ENCODE measurements at places on chromosomes 16 and 17.

- no peak for DNase-seq
Measured at GRCh38 chr17:19551591-19552148, 18.0 kb downstream of the SLC47A1 start.

DNA sequence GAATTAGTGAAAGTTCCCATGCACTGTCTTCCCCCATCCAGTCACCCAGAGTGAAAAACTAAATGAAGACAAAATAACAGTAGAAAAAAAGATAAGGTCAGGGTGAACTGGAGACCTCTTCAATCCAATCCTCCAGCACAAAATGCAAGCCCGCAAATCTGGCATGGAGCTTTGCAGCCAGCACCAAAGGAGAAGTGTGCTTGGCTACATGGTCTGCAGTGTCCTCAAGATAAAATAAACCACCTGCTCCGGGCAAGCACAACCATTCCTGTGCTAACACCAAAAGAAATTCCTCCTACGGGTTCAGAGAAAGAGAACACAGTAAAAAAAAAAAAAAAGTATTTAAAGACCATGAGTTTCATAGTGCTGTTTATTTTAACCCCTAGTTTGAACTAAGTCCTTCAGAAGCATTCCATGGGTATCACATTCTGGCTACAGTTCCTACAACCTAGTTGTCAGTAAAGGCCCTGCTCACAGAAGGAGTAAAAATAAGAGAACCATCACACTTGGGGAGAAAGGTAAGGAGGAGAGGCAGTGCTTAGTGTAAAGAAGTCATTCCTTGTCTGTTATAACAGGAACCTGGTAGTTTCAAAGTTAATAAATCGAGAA is 109.1 kb downstream of the GAS7 start:
- no peak for DNase-seq

GRCh38 chr17:69012895-69013805 is 47.6 kb downstream of the ABCA9 start:
- no peak for DNase-seq

GRCh38 chr16:50696126-50696525 is 2.7 kb downstream of the NOD2 start:
- no peak for DNase-seq

DNA sequence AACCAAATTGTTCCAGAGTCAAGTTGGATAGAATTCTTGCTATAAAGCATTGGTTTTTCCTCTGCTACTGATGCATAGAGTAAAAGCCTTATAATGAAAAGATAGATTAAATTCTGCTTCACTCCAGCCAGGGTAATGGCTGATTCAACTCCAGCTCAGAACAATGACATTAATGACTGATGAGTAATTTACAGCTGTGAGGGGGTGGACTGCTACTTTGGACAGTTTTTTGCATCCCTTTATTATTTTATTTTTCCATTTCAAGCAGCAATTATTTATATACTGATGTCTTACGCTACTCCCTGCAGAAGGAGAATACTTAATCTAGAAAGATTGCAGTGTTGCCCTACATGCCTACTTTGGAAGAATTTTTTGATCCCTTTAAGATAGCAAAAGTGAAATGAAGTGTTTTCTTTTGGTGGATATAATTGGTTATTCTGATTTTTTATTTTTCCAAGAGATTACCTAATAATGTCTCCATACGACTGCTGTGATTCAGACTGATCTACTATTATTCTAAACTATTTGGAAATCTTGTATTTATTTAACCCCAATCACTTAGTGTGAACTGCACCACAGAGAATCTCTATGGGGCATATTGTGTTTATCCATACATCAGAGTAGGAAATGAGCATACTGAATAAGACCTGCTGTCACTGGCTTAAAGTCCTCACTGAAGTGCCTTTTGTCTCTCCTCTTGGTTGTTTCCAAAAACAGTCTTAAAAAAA is 149.5 kb downstream of the TRIM37 start:
- no peak for DNase-seq

DNA sequence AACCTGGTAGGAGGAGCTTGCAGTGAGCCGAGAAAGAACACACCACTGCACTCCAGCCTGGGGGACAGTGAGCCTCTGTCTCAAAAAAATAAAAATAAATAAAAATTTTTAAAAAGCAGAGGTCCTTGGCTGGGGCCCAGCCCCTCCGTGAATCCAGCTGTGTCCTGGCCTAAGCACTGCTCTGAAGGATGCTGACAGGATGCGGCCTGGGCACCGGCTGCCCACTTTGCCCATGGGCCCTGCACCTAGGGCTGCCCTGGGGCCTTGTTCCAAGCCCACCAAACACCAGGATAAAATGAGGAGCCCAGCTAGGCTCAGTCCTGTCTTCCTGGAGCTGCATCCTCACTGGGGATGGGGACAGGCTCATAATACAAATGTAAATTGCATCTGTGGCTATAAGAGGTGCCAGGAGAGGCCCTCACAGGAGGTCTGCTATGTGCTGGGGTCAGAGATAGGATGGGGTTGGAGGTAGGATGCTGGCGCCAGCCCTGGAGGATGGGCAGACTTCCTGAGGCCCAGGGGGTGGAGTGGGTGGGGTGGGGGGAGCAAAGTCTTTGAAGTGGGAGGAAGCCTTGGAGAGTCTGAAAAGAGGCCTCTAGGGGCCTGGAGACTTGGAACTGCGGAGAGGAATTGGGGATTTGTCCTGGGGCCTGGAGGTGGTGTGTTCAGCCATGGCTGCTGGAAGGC is 6.2 kb downstream of the C16orf89 start:
- no peak for DNase-seq

- DNase-seq = no peak
Measured at GRCh38 chr17:78415821-78416711, 37.6 kb downstream of the PGS1 start.

- DNase-seq = no peak
Measured at GRCh38 chr17:15509095-15509494, 41.7 kb upstream of the CDRT4 start.

DNA sequence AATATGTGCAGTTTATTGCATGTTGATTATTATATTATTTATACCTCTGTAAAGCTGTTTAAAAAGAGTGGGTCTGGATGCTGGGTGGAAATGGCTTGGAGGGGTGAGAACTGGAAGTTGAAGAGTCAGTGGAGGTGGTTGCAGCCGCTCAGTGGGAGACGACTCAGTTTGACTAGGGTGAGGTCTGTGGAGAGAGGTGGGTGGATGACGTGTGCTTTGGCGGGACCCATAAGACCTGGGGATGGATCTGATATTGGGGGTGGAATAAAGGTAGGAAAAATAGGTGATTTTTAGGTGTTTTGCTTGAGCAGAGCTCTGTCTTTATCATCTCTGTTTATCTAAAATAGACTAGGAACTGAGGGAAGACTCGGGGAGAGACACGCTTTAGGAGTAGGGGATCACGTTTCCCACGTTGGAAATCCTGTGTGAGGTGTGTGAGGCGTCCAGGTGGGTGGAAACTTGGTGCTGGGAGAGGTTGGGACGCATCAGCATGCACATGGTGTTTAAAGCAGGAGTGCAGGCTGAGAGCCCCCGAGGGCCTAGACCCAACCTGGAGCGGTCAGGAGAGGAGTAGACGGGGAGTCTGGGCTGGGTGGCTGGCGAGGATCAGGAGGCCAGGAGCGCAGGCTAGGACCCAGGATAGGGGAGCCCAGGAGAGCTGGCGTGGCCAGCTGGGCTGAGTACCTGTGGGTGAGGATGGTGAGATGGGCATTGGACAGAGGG is 17.2 kb downstream of the NT5M start:
- no peak for DNase-seq

- no peak for DNase-seq
Measured at GRCh38 chr16:2778630-2778958, 1.5 kb upstream of the ELOB start.

DNA sequence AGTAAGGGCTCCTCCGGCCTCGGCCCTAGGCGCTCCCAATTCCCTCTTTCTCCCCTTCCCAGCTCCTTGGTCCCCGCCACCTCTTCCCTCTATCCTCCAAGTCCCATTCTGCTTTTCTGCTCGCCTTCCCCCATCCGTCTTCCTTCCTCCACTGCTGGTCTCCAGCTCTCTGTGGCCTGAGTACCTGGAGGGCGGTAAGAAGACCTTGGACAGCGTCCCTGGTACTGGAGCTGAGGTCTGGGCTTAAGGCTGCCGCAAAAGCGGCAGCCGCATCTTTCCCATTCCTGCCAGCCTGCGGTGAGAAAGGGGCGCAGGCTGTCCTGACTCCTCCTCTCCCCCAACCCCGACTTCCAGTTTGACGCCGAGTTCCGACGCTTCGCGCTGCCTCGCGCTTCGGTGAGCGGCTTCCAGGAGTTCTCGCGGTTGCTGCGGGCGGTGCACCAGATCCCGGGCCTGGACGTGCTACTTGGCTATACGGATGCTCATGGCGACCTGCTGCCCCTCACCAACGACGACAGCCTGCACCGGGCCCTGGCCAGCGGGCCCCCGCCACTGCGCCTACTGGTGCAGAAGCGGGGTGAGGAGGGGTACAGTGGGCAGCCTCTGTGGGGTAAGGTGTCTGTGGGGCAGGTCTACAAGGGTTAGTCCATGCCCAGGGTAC is 471 bp downstream of the PARD6A start:
- no peak for DNase-seq

GRCh38 chr17:20214794-20215193 is 205.6 kb downstream of the SPECC1 start:
- DNase-seq = no peak

DNA sequence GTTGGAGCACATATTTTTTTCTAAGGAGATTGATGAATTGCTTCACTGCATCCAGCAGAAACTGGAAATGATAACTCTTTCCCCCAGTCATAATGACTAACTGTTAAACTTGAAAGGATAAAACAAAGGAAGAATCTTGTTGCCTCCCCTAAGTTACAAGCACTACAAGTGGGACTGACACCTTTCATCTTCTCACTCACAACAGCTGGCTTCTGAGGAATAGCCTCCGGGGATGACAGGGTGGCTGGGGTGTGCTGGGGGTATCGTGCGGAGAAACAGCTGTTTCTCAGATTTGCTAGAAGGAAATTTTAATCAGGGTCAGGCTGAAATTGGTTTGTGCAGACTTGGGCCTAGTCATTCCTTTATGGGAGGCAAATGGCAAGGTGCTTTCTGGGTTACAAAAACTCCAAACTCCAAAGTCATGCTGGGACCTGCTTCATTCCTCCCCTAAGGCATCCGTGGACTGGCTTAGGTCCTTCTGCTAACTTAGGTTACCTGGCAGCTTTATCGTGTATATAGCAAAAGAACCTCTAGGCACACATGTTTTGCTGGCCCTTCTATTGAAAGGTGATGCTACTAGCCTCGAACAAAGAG is 557.2 kb downstream of the TOX3 start:
- DNase-seq = no peak

GRCh38 chr17:68576811-68577496 is 24.2 kb downstream of the FAM20A start:
- no peak for DNase-seq

GRCh38 chr17:62617894-62618472 is 9.5 kb upstream of the MRC2 start:
- DNase-seq = no peak

DNA sequence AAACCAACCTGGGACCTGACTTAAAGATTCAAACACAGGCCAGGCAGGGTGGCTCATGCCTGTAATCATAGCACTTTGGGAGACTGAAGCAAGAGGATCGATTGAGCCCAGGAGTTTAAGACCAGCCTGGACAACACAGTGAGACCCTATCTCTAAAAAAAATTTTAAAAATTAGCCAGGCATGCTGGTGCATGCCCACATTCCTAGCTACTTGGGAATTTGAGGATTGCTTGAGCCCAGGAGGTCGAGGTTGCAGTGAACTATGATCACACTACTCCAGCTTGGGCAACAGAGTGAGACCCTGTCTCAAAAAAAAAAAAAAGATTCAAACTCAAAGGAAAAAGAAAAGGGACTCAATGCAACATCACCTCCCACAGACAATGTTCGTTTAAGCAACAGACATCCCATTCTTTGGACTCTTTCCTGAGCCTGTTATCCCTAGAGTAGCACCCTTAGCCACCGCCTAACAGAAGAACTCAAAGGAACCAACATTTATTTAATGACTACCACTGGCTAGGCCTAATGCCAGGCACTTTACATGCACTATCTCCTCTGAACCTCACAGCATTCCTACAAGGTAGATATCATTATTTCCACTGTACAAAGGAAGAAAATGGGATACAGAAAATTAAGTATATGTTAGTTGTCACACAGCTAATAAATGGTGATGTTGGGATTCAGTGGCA is 12.7 kb downstream of the MYO18A start:
- no peak for DNase-seq

GRCh38 chr17:50279181-50279526 is 4.9 kb downstream of the TMEM92 start:
- no peak for DNase-seq

DNA sequence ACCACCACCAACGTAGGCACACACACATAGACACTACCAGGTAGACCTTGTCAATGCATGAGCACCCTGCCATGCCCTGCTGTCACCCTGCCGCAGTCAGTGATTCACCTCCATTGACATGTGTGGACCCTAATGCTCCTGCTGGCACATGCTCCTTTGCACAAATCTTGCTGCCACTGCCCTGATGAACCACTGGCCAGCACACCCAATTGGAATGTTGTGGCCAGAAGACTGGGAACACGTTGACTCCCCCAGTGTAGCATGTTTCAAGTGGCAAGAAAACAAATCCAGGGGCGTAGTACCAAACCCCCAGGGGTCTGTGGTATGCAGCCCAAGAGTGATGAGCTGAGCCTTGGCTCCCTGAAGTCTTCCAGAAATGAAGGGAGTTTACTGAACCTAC is 486.4 kb upstream of the KIF2B start:
- no peak for DNase-seq

- DNase-seq = no peak
Measured at GRCh38 chr17:46836500-46836899, 14.9 kb upstream of the WNT9B start.

DNA sequence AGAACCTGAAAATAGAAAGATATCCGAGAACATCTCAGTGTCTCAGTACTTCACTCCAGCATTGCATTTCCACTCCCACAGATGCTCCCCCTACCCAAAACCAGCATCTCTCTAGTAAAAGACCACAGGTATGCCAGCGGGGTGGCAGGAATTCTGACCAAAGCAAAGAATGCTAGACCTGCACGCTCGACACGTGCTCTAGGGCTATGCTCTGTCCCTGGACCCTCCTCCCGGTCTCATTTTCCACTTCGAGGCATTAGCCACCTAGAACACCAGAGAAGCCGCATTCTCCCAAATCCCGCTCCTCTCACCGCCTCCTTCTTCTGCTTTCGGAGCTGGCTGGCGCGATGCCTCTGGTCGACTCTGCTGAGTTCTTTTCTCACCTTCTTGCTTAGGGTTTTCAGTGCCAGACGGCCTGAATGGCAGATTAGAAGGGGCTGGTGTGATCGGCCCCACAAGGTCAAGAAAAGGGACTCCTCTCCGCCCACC is 487 bp downstream of the TSR1 start:
- no peak for DNase-seq
